IMR-90 (cell line): ENCODE measurements at places on chromosomes 11 and 22. TPM values are rescaled to one million over a fixed set of nuclear protein-coding genes. Genes with fewer than 3 reads are reported as not detected.
A peak's percentile ranks its signal among the peaks of the same experiment; 100 is the strongest.

DNA sequence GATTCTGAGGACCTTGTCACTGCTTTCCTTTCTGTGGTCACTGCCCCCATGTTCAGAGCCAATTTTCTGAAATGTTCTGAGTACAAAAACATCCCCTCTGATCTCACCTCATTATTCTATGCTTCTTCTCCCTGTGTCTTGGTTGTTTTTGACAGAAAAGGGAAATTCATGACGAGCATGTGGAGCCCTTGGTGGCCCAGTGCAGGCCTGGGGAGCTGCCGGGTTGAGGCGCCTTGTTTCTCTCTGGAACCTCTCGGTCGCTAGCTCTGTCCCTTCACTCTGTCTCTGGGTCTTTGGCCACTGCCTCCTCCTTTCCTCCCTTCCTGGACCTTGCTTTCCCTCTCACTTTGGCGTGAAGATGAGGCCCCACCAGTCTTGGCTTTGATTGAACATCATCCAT, 63.0 kb upstream of the THY1 start:
- no peak for DNase-seq
- no peak overlapping the region for H3K4me3 ChIP-seq
- H3K4me1 ChIP-seq: no peaks in the 10 kb centered on the region
- H3K36me3 ChIP-seq: no peaks in the 10 kb centered on the region
- peaks cover 74% of the 10 kb centered on the region for H3K27me3 ChIP-seq

DNA sequence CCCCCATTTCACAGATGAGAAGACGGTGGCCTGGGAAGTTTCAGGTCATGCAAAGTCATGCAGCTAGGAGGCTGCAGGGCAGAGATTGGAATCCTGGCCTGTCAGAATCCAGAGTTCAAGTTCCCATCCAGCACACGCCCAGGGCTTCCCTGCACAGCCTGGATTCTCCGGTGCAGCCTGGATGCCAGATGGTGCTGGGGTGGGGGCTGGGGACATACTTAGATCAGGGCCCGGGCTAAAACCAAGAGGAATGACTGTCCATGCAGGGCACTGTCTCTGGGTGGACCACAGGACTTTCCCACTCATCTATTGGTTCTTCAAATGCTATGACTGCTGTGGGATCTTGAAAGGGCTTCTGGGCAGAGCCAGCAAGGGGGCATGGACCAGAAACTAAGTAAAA, 24.6 kb downstream of the LMO1 start:
- no peaks in the 10 kb centered on the region for H3K4me1 ChIP-seq
- DNase-seq: no peak
- H3K27me3 ChIP-seq: peaks cover 30% of the 10 kb centered on the region
- H3K36me3 ChIP-seq: no peaks in the 10 kb centered on the region
- no peak overlapping the region for H3K4me3 ChIP-seq

DNA sequence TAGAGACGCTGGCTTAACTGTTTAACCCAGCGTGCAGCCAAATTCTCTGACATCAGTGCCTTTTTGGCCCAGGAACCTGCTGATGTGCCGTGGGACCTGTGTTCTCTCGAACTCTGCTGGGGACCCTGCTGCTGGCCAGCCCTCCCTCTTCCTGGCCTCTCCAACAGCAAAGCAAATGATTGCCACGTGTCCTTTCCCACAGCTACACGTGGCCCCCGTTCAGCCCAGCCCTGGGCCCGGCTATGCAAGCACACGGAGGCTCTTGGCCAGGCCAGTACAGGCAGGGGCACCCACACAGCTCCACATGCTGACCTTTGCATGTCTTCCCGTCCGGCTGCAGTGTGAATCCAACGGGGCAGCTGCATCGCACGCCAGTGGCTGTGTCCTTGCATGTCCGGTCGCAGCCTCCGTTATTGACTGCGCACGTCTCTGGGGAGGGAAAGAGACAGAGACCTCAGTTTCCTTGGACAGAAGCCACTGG, 51.6 kb upstream of the TTLL12 start:
- no peak overlapping the region for H3K4me3 ChIP-seq
- no peak for DNase-seq
- no peaks in the 10 kb centered on the region for H3K4me1 ChIP-seq
- H3K27ac ChIP-seq: no peak overlapping the region
- H3K36me3 ChIP-seq: no peaks in the 10 kb centered on the region

DNA sequence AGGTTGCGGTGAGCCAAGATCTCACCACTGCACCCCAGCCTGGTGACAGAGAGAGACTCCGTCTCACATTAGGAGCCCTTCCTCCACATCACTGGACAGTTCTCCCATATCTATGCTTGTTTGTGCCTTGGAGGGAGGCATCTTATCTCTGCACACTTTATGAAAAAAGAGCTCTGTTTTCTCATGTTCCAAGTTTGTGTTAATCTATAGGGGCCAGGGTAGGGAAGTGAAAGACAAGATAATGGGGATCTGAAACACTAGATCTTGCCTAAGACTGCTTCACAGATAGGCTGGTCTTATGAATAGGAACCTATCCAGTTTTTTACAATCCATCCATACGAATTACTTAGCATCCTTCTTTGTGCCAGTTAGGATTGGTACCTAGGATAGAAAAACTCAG, 17.1 kb downstream of the OR6Q1 start:
- DNase-seq: no peak
- no peaks in the 10 kb centered on the region; the same call in 1 of the 2 replicates for H3K4me1 ChIP-seq
- no peaks in the 10 kb centered on the region for H3K27me3 ChIP-seq
- H3K4me3 ChIP-seq: no peak overlapping the region

GRCh38 chr11:9516113-9516512, 55.3 kb downstream of the ZNF143 start:
- H3K4me3 ChIP-seq: no peak overlapping the region
- no peaks in the 10 kb centered on the region for H3K27me3 ChIP-seq
- no peak for DNase-seq
- peaks cover 10% of the 10 kb centered on the region for H3K36me3 ChIP-seq

DNA sequence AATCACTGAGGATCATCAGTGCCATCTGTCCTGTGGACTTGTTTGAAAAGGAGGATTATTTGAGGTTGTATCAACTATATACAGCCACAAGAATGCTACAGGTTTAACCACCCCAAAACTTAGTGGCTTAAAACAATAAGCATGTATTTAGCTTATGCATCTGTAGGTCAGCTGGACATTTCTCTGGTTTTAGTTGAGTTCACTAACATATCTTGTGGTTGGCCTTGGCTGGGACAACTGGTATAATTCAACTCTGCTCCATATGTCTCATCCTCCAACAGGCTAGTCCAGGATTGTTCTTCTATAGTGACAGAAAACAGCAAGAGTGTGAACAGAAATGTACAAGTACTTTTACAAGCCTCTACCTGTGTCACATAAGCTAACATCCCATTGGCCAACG, 49.9 kb upstream of the SOX6 start:
- H3K36me3 ChIP-seq: no peaks in the 10 kb centered on the region
- H3K27me3 ChIP-seq: no peaks in the 10 kb centered on the region
- DNase-seq: peak; percentile 71
- H3K4me3 ChIP-seq: no peak overlapping the region

DNA sequence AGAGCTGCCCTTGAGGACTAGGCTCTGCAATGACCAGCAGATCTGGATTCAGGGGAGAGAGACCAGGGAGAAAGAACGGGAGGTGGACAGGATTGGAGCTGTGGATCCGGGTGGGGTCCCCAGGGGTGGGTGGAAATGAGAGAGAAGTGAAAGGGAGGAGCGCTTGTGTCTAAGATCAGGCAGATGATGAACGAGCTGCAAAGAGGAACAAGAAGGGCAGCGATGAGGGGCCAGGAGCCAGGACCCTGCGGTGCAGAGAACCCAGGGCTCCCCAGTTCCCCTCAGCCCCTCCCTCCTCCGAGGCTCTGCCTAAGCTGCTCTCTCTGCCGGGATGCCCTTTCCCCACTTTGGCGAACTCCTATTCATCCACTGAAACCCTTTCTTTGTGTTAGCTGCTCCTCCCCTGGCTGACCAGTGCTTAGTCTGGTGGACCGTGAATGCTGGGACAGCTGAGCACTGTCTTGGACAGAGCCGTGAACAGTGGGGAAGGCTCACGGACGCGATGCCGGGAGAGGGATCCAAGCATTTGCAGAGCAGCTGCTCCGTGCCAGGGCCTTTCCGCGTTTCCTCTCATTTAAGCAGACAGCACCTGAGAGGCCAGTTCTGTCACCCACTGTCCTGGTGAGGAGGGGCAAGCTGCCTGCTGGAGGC, 35.9 kb downstream of the SHISAL1 start:
- peaks cover 6% of the 10 kb centered on the region; the same call in 1 of the 2 replicates for H3K27me3 ChIP-seq
- H3K4me1 ChIP-seq: peaks cover 3% of the 10 kb centered on the region; the same call in 1 of the 2 replicates
- no peak overlapping the region for H3K27ac ChIP-seq
- DNase-seq: no peak

DNA sequence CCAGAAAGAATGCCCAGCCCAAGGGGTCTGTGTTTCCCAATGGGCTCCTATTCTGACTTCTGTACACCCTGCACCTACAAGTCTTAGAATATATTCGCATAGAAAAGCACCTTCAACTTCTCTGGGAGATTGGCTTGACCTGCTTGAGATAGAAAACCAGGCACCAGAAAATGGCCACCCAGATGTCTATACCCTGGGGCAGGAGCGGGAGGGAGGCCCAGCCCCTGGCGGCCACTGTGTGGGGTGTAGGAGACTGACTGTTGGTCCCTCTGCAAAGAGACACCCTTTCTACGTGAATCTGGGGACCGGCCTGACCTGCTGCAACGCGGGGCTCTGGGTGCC, 8.5 kb downstream of the DENND6B start:
- no peak for DNase-seq
- H3K27ac ChIP-seq: no peak overlapping the region
- no peaks in the 10 kb centered on the region for H3K4me1 ChIP-seq
- H3K36me3 ChIP-seq: no peaks in the 10 kb centered on the region
- H3K27me3 ChIP-seq: peaks cover 3% of the 10 kb centered on the region; the same call in 1 of the 2 replicates

GRCh38 chr11:76978818-76979217, 55.4 kb upstream of the B3GNT6 start:
- no peak for DNase-seq
- no peak overlapping the region for H3K27ac ChIP-seq
- H3K27me3 ChIP-seq: no peaks in the 10 kb centered on the region
- no peak overlapping the region for H3K4me3 ChIP-seq

DNA sequence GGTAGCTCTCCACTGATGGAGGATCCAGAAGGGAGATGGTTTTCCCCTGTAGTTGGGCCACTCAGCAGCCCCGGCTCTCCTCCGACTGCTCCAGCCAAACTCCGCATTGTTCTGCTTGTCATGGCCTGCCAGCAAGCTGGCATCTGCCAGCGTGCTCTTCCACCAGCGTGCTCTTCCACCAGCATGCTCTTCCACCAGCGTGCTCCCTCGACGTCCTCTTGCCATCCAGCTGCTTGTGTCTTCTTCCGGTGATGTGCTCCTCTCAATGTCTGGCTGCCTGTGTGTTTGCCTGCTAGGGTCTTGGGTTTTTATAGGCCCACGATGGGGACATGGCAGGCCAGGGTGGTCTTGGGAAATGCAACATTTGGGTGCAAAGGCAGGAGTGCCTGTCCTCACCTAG, 43.5 kb upstream of the GNAZ start:
- H3K4me3 ChIP-seq: no peak overlapping the region
- no peak overlapping the region for H3K27ac ChIP-seq
- no peaks in the 10 kb centered on the region for H3K36me3 ChIP-seq
- H3K27me3 ChIP-seq: no peaks in the 10 kb centered on the region; the same call in 1 of the 2 replicates

DNA sequence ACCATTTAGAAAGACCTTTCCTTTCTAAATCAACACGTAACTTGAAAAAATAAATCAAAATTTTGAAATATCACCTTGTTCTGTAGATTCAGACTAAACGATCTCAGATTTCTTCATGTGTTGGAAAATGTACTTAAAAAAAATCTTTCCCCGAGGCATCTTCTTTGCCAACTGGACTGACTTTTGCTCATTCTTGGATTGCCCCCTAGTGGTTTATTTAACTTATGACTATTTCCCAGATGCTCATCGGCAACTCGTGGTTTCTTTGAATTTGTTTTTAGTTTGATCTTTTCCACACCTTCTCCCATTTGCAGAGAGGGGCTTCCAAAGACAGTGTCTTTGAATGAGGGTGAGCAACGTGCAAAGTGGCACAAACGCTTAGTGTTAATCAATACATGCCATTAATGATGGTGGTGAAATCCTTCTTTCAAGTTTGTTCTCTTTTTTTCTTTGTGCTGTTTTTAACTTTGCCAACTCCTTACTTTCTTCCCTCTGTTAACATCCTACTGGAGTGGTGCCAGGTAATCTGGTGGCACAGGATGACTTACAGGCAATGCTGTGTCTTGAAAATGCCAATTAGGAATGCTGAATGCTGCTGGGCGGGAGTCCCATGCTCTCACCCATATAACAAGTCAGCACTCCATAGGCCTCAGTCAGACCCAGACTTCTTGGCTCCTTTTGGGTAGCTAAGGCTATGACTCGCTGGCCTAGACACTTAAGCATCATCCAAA, 18.3 kb downstream of the PRSS23 start:
- no peak overlapping the region for H3K27ac ChIP-seq
- no peaks in the 10 kb centered on the region for H3K27me3 ChIP-seq
- peaks cover 15% of the 10 kb centered on the region for H3K4me1 ChIP-seq
- DNase-seq: peak; percentile 81
- H3K36me3 ChIP-seq: no peaks in the 10 kb centered on the region

GRCh38 chr11:64224151-64224890, 1.7 kb downstream of the TRPT1 start:
- H3K27ac ChIP-seq: no peak overlapping the region
- no peak overlapping the region for H3K4me3 ChIP-seq
- peaks cover 5% of the 10 kb centered on the region for H3K36me3 ChIP-seq
- H3K27me3 ChIP-seq: no peaks in the 10 kb centered on the region

DNA sequence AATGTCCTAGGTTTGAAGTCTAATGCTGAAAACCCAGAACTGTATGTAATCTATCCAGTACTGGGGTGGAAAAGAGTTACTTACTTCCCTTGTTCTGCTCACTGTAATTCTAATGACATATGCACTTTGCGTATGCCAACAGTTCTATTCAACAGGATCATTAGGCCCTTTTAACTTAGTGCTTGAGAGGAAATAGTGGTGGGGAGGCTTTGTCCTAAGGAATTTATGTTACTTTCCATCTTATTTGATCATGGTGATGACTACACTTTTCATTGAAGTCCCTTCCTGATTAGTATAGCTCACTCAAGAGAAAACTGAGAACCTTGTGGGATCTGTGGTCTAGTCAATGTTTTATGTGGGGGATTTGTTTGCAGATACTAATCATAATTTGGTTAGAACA, 348.2 kb downstream of the GUCY1A2 start:
- no peaks in the 10 kb centered on the region for H3K4me1 ChIP-seq
- no peaks in the 10 kb centered on the region for H3K27me3 ChIP-seq
- peak; percentile 4 for DNase-seq
- no peaks in the 10 kb centered on the region for H3K36me3 ChIP-seq

DNA sequence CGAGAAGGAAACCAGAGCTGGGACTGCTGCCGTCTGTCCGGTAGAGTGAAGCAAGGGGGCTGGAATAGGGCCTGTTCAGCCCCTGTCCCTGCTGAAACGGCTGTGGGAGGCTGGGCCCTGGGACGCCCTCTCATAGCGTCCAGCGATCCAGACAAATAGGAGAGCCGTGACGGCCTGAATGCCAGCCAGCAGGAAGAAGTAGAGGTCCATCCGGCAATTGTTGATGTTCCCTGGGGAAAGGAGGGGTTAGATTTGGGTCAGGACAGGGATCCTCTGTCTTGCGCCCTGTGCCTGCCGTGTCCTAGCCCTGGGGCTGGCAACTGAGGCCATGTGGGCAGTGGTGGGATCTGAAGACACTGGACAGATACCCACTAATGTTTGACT, 12.9 kb downstream of the TMEM132A start:
- no peak for DNase-seq
- peaks cover 38% of the 10 kb centered on the region for H3K36me3 ChIP-seq
- H3K4me1 ChIP-seq: no peaks in the 10 kb centered on the region; the same call in 1 of the 2 replicates
- no peaks in the 10 kb centered on the region for H3K27me3 ChIP-seq

The OVOL1 gene
- total RNA-seq: not detected in 2 replicates

The LYVE1 gene
- not detected in 2 replicates for total RNA-seq

The SCUBE2 gene
- 0.56 and 0.72 TPM in 2 replicates for total RNA-seq

The SYTL2 gene
- total RNA-seq: 45.2 and 59.4 TPM in 2 replicates
